ENCODE measurements at places on chromosomes 6 and 20.

DNA sequence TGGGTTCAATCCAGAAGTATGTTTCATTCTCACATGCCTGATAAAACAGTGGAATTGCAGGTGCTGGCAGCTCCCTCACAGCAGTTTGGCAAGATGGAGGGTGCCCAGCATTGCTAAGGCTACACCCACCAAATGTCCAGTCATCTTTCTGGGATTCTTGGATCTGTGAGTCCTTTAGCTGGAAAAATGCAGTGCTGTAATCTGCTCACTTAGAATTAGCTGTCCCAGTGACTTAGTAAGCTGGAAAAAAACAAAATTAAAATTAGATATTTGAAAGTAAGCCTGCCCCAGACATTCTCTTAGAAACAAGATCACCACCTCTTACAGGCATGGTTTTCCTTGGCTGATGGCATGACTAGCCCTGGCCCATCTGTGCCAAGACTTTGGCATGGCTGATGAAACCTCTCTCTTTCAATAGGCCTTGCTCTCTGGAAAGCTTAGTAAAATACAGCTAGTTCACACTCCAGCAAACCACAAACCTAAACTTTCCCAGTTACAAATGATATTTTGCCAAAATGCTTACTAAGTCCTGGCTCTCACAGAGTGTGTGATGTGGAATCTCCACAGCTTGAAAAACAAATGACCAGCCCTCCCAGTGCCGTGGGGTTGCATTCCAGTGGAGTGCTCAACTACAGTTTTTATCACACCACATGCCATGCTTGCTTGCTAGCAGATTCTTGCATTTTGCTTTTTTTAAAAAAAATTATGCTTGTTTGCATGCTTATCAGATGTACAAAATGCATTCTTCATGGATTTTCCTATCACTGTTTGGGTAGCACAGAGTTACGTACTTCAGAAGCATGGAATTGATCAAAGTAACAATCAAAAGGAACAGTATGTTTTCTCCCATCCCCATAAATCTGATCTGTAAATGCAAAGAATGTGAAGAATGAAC, 261.5 kb downstream of the EYA4 start:
- no peak for DNase-seq

GRCh38 chr20:40965671-40966070, 63.0 kb upstream of the TOP1 start:
- no peak for DNase-seq

DNA sequence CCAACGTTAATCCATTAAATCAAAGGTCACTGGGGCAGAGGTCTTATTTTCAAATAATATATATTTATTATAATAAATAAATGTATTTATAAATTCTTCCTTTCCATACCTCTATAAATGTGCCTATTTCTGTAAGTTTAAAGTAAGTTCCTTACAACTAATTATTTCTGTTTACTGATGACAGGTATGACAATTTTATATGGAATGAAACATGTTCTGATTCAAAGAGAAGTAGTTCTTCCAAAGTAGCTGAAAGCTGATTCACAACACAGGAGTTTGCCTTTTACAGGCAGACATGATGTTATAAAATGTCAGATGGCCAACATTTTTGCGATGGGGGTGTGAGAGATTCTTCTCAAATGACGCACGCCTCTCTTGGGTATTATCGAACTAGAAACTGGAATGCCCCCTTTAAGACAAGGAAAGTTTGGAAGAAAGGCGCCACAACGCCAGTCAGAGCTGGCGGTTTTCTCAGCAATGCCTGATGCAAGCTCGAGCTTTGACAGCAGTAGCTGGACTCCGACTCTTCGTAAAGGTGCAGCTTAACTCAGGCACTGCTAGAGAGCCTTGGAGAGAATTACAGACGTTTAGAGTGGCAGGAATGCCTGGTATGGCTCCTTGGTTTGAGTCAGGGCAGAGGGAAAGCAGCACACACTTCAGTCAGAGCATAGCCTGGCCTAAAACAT, 92.1 kb downstream of the FOXC1 start:
- no peak for DNase-seq

- DNase-seq = no peak
Observed at GRCh38 chr6:139595183-139595582, 220.7 kb upstream of the CITED2 start.

GRCh38 chr6:54805077-54805476, 41.5 kb upstream of the FAM83B start:
- DNase-seq = no peak

GRCh38 chr6:52558266-52559000, 18.4 kb downstream of the TRAM2 start:
- DNase-seq = no peak

GRCh38 chr20:25495189-25495824, 87.8 kb downstream of the GINS1 start:
- DNase-seq = no peak

DNA sequence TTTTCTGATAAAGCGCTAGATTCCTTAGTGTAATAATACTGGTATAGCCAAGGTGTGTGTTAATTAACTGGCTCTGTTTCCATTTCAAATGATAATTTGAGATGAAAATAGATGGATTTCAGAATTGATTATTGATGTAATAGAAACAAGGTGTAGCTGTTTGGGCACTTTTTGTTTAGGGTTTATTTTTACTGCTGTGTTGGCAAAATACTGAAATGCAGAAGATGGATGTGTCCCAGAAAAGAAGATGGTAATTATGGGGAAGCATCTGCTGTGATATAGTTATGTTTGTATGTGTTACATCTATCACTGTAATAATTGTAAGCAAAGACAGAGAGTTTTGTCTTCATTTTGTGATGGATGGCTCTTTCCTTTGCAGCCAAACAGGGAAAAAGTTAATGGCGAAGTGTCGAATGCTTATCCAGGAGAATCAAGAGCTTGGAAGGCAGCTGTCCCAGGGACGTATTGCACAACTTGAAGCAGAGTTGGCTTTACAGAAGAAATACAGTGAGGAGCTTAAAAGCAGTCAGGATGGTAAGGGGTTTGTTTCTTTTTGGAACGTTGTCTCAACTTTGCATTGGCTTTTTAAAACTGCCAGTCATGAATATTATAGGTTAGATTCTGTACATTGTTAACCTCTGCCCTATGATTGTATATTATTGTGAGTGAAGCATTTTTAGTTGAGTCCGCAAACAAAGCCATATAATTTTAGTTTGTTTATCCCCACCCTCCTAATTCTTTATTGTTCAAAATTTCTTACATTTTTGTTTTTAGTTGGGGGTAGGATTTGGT, 8.6 kb upstream of the ACAT2 start:
- no peak for DNase-seq
